ENCODE measurements at places on chromosomes 4 and X. TPM values are rescaled to one million over a fixed set of nuclear protein-coding genes. Genes with fewer than 3 reads are reported as not detected.

DNA sequence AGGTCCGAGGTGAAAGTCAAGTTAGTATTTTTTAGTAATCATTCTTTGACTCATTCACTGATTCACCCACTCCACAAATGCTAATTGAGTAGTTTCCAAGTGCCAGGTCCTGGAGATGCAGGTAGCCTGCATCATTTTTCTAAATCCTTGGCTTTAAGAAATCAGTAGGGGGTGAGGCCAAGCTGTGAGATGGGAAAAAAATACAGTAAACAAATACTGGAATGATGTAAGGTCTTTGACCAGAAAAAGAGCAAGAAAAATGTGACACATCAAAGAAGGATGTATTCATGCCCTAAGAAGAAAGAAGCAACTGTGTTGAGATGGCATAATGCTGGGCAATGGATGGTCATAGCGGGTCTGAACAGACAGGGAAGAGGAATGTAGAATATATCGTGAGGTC is 1386.6 kb downstream of the PCDH7 start:
- H3K27me3 ChIP-seq, result no peaks in the 10 kb centered on the region
- no peaks in the 10 kb centered on the region for H3K4me1 ChIP-seq
- H3K36me3 ChIP-seq, result no peaks in the 10 kb centered on the region
- H3K27ac ChIP-seq, result no peak overlapping the region
- DNase-seq, result no peak

DNA sequence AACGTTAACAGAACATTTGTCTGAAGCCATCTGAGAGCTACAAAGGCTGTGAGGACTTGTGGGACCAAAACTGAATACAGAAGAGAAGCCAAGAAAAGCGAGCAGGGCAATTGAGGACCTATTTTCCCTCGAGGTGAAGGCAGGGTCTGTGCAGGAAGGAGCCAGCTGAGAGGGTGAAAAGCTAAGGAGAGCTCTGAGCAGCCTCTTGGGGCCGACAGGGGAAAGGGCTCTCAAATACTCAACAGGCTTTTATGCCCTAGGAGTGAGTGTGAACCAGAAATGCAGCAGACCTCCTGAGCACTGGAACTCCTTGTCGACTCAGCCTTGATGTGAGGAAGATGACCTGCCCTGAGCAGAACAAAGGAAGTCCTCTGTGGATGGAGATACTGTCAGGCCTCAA is 54.2 kb downstream of the C4orf50 start:
- no peak overlapping the region for H3K27ac ChIP-seq
- H3K4me3 ChIP-seq, result no peak overlapping the region
- DNase-seq, result no peak
- no peaks in the 10 kb centered on the region for H3K36me3 ChIP-seq

DNA sequence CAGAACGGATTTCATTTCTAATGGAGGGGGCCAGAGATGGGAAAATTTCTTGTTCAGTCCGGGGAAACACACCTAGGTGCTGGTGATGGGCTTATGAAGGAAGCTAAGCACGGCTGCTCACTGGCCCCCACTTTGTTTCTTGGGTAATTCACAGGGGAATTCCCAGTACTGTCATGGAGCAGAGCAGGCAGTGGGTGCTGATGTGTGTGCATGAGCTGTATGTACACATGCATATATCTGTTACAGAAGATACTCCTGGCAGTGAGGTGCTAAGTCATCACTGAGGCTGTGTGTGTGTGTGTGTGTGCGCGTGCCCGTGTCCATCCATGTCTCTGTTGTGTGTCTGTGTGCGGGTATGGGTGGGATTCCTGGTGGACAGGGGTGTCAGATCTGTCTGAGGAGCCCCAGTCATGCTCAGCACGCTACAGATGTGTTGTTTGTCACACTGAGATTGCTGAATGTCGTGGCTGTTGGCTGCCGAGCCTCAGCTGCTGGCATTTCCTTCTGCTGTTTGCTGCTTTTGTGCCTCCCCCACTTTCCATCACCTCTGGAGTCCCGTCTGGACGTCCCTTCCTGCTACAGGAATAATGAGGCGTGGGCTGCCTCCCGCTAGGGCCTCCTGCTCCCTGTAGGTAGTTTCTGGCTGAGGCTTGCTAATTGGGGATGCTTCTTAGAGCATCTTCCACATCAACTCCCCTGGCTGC is 53.3 kb downstream of the JADE1 start:
- peak overlapping the region; percentile 50 for H3K27ac ChIP-seq
- peaks cover 95% of the 10 kb centered on the region for H3K36me3 ChIP-seq
- H3K4me3 ChIP-seq, result no peak overlapping the region
- peaks cover 10% of the 10 kb centered on the region for H3K4me1 ChIP-seq
- H3K27me3 ChIP-seq, result no peaks in the 10 kb centered on the region

GRCh38 chr4:80309294-80310004 is 26.1 kb upstream of the CFAP299 start:
- H3K4me1 ChIP-seq, result peaks cover 2% of the 10 kb centered on the region
- DNase-seq, result no peak
- H3K4me3 ChIP-seq, result no peak overlapping the region
- no peaks in the 10 kb centered on the region for H3K27me3 ChIP-seq

GRCh38 chrX:73068467-73069364 is 10.6 kb downstream of the PABPC1L2A start:
- no peak for DNase-seq
- H3K36me3 ChIP-seq, result peaks cover 15% of the 10 kb centered on the region
- H3K27me3 ChIP-seq, result no peaks in the 10 kb centered on the region
- H3K4me1 ChIP-seq, result no peaks in the 10 kb centered on the region

- H3K4me3 ChIP-seq, result no peak overlapping the region
- DNase-seq, result no peak
- no peaks in the 10 kb centered on the region for H3K27me3 ChIP-seq
- peaks cover 31% of the 10 kb centered on the region for H3K36me3 ChIP-seq
- H3K4me1 ChIP-seq, result no peaks in the 10 kb centered on the region
Measured at GRCh38 chr4:1235381-1236102, 13.4 kb downstream of the CTBP1 start.

DNA sequence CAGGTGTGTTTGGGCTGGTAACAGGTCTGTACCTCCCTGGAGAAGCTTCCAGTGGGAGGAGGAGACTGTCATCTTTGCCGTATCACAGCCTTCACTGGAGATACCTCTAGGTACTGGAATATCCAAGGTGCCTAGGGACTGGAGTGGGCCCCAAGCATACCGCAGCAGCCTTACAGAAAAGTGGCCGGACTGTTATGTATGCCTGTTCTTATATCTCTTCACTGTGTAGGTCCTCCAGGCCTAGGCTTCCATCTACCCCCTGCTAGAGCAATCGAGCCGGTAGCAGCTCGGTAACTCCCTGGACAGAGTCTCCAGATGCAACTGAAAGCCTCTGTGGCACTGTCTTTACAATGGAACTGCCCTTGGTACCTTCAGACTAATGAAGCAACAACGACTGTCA is 277.4 kb upstream of the GRIA3 start:
- no peaks in the 10 kb centered on the region for H3K4me1 ChIP-seq
- no peak for DNase-seq
- H3K27ac ChIP-seq, result no peak overlapping the region
- H3K4me3 ChIP-seq, result no peak overlapping the region
- no peaks in the 10 kb centered on the region for H3K27me3 ChIP-seq
- peaks cover 9% of the 10 kb centered on the region for H3K36me3 ChIP-seq

GRCh38 chr4:3364199-3364598 is 71.4 kb downstream of the RGS12 start:
- H3K4me3 ChIP-seq, result no peak overlapping the region
- DNase-seq, result no peak
- no peak overlapping the region for H3K27ac ChIP-seq
- no peaks in the 10 kb centered on the region for H3K4me1 ChIP-seq

- H3K27ac ChIP-seq, result no peak overlapping the region
- no peak for DNase-seq
- H3K4me1 ChIP-seq, result no peaks in the 10 kb centered on the region
- H3K4me3 ChIP-seq, result no peak overlapping the region
Measured at GRCh38 chr4:169220854-169221411, 49.8 kb downstream of the SH3RF1 start.

DNA sequence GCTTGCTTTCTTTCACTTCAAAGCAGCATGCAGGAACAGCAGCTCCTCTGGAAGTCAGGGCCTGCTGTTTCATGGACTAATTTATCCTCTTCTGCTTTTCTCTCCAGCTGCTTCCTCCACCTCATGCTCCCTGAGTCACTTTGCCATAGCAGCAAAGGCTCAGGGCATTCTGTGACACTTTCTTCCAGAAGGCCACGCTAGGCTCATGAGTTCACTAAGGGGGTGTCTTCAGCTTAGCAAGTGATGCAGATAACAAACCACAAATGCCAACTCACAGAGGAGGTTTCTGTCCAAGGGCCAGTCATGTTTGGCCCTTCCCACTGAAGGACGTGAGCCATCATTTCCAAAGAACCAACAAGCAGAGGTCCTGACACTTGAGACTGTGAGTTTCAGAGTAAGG is 200.2 kb downstream of the ADGRA3 start:
- H3K4me3 ChIP-seq, result no peak overlapping the region
- H3K27ac ChIP-seq, result no peak overlapping the region
- no peak for DNase-seq
- H3K36me3 ChIP-seq, result no peaks in the 10 kb centered on the region
- no peaks in the 10 kb centered on the region for H3K4me1 ChIP-seq

- H3K27me3 ChIP-seq, result no peaks in the 10 kb centered on the region
- no peaks in the 10 kb centered on the region for H3K36me3 ChIP-seq
- peak; percentile 66 for DNase-seq
- H3K4me1 ChIP-seq, result no peaks in the 10 kb centered on the region
Measured at GRCh38 chr4:180449395-180449956, 1793.7 kb upstream of the TENM3 start.

DNA sequence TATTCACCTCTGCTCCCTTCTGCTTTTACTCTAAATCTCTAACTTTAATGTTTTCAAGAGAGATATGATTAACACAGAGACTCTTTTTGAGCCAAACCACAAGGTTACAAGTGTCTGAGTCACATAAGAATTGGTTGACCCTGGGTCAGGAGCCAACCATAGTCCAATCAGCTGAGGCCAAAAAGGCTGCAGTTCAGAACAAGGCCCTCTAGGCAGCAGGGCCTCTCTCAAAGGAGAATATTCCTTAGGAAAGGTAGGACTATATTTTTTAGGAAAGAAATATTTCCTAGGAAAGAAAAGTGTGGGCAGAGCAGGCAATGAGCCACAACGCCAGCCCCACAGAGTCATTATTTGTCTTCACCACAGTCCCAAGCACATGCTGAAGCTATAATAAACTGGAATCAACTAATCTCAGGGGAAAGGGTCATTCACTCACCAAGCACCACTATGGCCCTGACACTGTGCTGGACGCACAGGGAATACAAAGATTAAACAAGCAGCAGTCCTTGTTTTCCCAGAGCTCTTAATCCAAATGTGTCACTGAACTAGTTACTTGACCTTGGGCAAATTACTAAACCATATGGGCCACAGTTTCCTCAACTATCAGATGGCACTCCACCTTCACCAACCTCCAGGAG is 2.2 kb downstream of the ATP8A1 start:
- peaks cover 2% of the 10 kb centered on the region for H3K36me3 ChIP-seq
- no peaks in the 10 kb centered on the region for H3K4me1 ChIP-seq
- no peaks in the 10 kb centered on the region for H3K27me3 ChIP-seq
- H3K27ac ChIP-seq, result no peak overlapping the region
- no peak for DNase-seq

DNA sequence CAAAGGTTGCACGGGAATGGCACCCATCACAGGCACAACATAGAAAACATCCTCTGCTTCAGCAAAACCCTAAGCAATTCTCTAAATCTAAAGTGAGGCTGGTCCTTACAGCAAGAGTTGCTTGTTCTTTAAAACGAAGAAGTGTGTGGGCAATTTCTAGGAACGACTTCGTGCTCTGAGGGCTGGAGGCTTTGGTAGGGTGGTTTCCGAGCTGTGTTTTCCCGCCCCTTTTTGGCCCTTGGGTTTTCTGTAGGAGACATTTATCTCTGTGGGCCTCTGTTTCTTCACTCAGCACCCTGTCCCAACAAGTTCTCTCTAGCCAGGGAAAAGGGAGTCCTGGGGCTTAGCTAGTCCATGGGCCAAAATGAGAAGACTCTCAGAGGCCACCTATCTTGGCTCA is 84.2 kb downstream of the SLC2A9 start:
- no peak overlapping the region for H3K4me3 ChIP-seq
- no peaks in the 10 kb centered on the region for H3K27me3 ChIP-seq
- H3K36me3 ChIP-seq, result no peaks in the 10 kb centered on the region

DNA sequence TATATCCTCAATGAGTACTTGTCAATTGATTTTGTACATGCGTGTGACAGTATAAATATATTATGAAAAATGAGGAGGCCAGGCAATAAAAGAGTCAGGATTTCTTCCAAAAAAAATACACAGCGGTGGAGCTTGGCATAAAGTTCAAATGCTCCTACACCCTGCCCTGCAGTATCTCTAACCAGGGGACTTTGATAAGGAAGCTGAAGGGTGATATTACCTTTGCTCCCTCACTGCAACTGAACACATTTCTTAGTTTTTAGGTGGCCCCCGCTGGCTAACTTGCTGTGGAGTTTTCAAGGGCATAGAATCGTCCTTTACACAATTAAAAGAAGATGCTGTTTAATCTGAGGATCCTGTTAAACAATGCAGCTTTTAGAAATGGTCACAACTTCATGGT is at the start of gene OTC:
Gene OTC, plus strand, starts transcription at position 243 of the 400 bp plus-strand sequence. Its CDS starts 93 bp downstream, at position 336.
- H3K4me3 ChIP-seq, result no peak within 1 kb of the TSS
- no peak within 1 kb of the TSS for H3K27ac ChIP-seq
- no peaks in the 10 kb centered on the region for H3K36me3 ChIP-seq
- H3K4me1 ChIP-seq, result no peaks in the 10 kb centered on the region
- DNase-seq, result no peak

DNA sequence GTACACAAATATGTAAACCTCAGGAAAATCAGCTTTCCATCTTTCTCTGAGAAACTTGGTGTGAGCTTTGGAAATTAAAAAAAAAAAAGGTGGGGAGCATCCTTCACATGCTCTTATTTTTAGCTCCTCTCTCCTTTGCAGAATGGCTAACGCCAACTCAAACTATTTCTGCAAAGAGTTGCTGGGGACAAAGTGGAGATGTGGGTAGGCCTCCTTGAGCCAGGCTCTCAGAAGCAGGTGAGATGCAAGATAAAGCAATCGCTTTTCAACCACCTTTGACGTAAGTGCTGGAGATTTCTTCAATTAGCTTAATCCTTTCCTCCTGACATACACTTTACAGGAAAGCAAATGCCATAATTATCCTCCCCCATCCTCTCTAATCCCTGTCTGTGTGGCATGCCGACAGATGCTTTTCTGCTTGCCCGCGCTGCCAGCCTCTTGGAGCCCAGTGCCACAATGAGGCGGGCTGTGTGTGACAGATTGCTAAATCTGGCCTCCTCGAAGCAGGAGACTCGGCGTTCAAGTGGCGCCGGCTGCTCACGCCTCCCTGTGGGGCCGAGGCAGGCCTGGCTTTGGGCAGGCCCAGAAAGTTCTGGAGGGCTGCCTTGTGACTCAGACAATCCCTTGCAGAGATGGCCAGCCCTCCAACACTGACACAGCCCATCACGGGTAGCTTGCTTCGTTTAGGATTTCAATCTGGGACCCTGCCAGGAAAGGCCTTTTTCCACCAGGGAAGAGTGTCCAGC is 64.9 kb upstream of the SOD3 start:
- no peaks in the 10 kb centered on the region for H3K36me3 ChIP-seq
- H3K4me1 ChIP-seq, result no peaks in the 10 kb centered on the region
- H3K4me3 ChIP-seq, result no peak overlapping the region
- no peaks in the 10 kb centered on the region for H3K27me3 ChIP-seq
- no peak overlapping the region for H3K27ac ChIP-seq

GRCh38 chr4:152996111-152996571 is 60.0 kb downstream of the FHDC1 start:
- no peaks in the 10 kb centered on the region for H3K36me3 ChIP-seq
- no peak for DNase-seq
- H3K27me3 ChIP-seq, result no peaks in the 10 kb centered on the region
- no peak overlapping the region for H3K27ac ChIP-seq
- no peak overlapping the region for H3K4me3 ChIP-seq
- peaks cover 6% of the 10 kb centered on the region for H3K4me1 ChIP-seq

Gene CTAG2
- total RNA-seq, result not detected

Gene SLC10A6
- total RNA-seq, result not detected

Gene NPNT
- 0.37 TPM for total RNA-seq
